ENCODE measurements at places on chromosomes 13 and 19. TPM values are rescaled to one million over a fixed set of nuclear protein-coding genes. Genes with fewer than 3 reads are reported as not detected.

Gene CPT1C
- 28.5 TPM for total RNA-seq

Gene VSTM1
- total RNA-seq, result not detected

DNA sequence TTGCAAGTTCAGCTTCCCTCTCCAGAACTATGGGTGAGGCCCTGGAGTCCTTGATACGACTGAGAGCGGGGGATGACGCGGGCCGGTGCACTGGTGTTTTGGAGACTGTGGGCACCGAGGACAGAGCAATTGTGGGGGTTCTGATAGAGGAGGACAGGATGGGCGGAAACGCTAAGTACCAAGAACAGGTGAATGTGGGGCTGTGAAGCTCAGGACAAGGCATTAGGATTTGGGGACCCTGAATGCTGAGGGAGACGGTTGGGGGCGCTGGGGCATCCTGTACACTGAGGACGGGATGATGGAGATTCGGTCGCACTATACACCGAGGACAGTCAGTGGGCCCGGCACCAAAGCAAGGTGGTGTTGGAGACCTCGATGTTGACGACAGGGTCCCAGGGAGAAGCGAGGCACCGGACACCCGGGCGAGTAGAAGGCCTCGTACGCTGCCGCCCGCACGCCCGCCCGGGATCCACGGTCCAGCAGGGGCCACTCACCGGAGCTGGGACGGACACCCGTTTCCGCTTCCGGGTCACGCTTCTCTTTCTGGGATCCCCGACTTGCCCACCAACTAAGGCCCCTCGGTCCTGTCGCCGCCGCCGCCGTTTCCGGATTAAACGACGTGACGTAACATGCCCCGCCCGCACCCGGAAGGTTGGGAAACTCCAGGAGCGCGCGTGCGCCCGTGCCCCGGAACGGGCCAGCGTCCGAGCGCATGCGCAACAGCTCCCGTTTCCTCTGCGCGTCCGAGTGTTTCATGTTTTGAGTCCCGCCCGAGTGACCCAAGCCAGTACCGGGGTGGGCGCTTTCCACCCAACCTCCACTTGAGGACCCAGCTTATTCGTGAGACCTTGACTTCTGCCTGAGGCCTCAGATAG, at the start of gene CHMP2A:
CHMP2A (minus strand) TSS at position 612 of the 875 bp plus-strand sequence. CDS start 893 bp downstream, outside the sequence.
- peak; percentile 100 for DNase-seq

- DNase-seq, result no peak
Observed at GRCh38 chr13:39684531-39685137, 29.2 kb downstream of the COG6 start.

DNA sequence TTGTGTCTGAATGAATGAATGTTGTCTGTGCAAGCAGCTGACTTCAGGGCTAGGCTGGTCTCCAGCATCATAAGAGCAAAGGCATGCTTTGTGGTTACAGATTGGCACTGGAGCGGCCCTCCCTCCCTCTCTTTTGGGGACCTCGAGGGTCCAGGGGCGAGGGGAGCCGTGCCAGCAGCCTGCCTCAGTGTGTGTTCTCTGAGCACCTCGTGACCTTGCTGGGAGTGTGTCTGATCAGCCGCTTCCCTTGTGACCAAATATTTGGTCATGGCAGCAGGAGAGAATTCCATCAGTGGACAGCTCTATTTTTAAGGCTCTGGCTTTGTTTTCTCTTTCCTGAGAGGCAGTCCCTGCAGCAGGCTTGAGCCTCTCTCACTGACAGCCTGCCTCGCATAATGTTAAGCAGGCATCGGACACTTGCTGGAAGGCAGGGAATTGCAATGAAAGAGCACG, 329.7 kb downstream of the UQCRFS1 start:
- peak; percentile 77 for DNase-seq

DNA sequence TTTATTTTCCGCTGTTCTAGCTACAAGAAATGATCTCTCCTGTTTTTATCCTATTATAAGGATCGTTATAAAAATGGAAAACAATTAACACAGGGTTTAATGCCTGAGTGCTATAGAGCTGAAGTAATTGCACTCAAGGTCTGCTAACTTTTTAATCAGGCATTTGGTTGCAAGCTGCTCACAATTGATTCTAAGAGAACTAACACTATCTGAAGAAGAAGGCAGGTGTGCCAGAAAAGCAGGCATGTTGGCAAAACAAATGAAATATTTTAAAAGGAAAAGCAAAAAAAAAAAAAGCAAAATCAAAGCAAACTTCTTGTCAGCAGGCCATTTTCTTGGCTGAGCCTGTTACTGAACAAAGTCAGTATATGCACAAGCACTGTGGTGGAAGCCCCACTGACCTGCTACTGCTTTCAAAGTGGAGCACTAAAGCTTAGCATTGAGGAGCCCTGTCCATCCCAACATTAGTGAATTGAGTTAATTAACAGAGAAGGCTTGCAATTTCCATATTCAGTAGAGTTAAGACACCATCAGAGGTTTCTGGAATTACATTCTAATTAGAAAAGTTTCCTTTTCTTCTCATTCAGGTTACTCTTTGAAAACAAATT, 574.2 kb downstream of the PCDH9 start:
- DNase-seq, result no peak
